Stimulated activated CD4-positive, alpha-beta T cell treated with anti-CD3 and anti-CD28 coated beads, TNF-alpha, amount 100 ng/mL, for 1 hour (primary cell): ENCODE measurements at places on chromosomes 5 and 9.

- DNase-seq, result no peak
Observed at GRCh38 chr5:73441378-73441777, 7.2 kb downstream of the FOXD1 start.

GRCh38 chr5:57844410-57844809 is 361.8 kb upstream of the ACTBL2 start:
- no peak for DNase-seq

- no peak for DNase-seq
Observed at GRCh38 chr5:140262839-140263238, 40.1 kb downstream of the PFDN1 start.

DNA sequence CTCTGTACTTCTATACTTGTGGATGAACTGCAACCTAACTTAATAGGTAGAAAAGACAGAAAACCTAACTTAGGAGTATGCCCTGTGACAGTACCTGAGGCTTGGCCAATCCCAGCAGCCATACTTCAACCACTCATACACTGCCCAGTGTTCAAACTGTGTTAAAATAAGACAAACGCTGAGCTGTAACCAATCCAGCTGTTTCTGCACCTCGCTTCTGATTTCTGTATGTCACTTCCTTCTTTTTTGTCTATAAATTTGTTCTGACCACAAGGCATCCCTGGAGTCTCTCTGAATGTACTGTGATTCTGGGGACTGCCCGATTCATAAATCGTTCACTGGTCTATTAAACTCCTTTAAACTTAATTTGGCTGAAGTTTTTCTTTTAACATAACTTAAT is 41.4 kb downstream of the AUH start:
- no peak for DNase-seq

DNA sequence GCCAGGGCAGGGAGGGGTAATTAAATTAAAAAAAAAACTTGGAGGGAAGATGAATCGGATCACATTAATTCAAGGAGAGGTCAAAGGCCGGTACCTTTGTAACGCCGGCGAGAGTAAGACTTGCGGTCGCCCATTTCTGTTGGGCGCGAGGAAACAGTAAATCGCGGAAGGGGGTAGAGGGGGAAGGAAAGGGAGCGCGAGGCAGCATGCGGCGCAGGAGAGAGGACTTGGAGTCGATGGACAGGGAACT is 324 bp upstream of the RGMB start:
- no peak for DNase-seq

DNA sequence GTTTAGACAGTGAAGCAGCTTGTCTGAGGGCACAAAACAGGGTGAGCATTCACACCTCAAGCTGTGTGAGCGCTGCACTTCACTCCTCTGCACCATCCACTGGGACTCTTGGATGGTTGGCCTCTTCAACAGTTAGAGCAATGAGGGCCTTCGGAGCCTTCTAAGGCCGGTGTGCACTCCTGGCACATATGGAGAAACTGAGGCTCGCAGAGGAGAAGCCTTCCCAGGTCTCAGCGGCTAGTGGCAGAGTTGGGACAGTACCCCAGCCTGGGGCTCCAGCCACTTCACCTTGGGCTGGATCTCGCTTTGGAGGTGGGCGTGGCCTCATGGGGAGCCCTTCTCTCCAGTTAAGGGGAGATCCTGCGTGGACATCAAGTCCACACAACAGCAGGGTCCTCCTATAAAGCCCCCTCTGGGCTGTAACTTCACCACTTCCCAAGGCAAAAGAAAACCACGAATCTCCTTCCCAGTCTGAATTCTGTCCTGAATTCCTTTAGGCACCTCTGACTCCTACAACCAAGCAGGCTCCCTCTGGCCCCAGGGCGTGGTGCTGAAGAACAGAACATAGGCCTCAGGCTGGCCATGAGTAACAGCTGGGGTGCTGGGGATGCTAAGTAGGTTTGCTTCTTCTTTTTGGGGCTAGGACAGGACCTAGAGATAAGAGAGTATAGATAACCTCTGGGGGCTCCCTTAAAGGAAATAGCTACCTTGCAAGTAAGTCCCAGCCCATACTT is 30.5 kb upstream of the CSF1R start:
- no peak for DNase-seq

DNA sequence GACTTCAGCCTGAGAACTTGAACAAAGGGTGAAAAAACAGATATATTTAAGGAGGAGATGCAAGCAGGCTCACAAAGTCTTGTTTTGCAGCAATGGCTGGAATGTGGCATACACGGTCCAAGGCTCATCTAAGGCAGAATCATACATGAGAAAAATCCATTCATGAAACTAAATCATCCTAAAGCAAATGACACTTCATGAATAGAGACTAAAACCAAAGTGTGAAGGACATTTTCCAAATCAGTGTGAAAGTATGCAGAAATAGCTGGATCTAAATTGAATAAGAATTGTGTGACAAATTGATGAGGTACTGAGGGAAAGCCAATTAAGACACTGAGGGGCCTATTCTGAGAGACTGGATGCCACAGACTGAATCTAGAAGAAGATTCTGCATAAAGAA is 27.3 kb downstream of the ZNF366 start:
- DNase-seq, result no peak

- DNase-seq, result no peak
Observed at GRCh38 chr5:38509185-38509584, 47.3 kb downstream of the LIFR start.

- DNase-seq, result no peak
Observed at GRCh38 chr5:1334831-1335539, 9.9 kb downstream of the CLPTM1L start.

DNA sequence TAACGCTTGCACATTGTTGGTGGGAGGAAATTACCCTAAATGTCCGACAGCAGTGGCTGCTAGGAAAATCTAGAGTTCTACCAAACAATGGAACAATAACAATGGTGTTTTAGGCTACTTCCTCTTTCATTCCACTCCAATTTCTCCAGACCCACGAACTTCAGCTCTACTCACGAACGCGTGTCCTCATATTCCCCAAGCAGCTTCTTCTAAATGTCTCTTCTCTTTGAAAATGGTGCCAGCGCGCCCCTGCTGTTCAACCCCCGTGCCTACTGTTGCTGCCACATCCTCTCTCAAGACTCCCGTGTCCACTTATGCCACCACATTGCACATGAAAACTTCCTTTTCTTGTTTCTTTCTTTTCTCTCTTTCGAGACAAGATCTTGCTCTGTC is 25.6 kb downstream of the OR2V2 start:
- DNase-seq, result no peak

DNA sequence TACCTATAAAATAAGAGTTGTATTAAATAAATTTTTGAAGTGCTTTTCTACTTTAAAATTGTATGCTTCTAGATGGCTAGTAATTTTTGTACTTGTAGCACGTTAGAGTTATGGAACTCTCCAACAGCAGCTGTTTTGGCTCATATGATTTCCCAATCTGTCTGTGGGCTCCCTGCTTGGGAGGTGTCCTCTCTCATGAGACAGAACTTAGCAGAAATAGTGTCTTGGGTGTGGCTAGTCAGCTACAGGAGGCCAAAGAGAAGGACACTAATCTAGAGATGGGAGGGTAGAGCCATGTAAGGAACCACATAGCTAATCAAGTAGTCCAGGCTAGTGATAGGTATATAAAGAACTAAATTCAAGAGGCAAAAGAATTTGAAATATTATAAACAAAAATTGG is 78.4 kb upstream of the DAB2 start:
- DNase-seq, result no peak

DNA sequence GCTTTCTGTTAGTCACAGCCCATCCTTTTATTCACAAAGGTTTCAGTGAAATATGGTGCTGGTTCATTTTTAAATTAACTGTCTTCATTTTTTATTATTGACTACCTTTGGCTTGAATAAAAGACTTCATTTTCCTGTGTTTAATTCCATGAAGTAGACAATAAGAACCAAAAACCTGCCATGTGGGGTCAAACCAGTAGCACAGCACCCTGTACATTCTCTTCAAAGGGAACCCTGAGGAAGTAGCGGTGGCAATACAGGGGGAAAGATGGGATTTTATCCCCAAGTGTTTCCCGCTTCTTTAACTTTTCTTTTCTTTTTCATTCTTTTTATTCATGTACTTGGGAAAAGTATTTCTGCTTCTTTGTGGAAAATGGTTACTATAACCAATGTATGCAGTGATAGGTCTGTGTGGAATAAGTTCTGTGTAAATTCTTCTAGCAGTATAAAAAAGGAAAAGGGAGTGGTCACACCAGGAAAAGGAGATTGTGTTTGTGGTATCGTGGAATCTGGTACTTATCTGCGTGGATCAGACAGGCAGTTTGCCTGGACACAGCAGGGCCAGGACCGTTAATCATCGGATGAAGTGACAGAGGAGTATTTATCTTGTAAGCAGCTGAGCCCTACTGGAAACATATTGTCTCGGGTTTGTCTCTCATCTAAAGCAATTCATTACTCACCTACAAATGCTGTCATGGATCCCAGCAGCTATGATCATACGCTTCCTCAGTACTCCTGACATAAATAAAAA is 94.2 kb downstream of the PPIC start:
- no peak for DNase-seq

DNA sequence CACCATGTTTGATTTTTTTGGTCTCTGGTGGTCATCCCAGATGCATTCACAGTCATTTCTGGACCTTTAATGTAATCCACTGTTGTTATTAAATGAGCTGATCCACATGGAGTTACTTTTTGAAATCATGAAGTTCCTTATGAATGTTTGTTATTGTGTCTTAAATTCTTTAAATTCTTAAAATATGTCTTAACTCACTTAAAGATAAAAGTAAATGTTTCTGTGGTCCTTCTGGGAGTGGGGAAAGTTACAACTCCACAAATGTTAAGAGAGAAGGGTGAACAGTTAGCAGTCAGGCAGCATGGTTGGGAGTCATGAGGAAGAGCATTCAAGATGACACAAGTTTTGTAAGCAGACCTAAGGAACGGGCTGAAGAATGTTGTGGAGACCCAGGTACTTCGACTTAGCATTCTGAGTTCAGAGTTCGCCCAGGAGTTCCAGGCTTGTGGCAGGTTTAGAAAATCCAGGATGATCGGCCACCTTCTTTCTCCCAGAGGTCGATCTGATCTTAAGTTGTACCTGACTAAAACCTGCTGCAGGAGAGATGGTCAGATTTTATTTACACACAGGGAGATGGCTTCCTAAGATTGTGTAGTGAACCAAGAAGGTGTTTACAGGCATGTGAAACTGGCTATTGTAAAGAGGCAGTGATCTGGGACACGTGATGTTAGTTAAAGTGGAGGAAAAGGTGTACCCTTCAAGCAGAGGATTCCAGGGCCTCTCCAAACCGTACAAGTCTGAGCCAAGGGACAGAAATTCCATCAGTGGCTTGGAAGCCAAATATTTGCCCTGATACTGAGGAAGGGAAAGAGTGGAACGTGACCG is 17.2 kb downstream of the SLC1A1 start:
- no peak for DNase-seq
